ENCODE measurements at places on chromosomes 6 and 20.

GRCh38 chr6:20632696-20633095, 98.4 kb downstream of the CDKAL1 start:
- no peak for DNase-seq

- no peak for DNase-seq
These were observed 87.5 kb upstream of the NAA20 start for GRCh38 chr20:19929481-19930145.

DNA sequence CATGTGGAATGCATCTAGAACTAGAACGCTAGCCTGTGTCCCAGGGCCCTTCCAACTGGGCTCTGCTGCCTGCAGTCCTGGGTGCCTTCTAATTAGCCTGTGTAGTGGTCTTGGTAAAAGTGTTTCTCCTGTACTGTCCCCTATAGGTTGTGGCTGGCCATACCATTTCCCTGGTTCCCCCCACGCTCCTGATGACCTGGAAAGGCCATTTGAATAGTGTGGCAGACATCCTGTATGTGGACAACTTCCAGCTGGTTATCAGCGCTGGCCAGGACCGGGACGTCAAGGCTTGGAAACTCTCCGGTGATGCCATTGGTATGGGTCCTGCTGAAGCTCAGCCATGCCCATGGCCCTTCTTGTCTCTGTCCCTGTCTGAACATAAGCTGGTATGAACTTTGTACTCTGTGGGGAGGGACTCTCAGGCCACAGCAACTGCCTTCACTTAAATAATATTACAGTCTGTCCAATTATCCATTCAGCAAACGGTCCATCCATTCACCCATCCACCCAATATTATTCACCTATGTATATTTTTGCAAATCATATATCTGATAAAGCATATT, 60.7 kb downstream of the SUN5 start:
- DNase-seq: no peak

- DNase-seq: no peak
These were observed 32.4 kb downstream of the SLC9A8 start for GRCh38 chr20:49845060-49845459.

DNA sequence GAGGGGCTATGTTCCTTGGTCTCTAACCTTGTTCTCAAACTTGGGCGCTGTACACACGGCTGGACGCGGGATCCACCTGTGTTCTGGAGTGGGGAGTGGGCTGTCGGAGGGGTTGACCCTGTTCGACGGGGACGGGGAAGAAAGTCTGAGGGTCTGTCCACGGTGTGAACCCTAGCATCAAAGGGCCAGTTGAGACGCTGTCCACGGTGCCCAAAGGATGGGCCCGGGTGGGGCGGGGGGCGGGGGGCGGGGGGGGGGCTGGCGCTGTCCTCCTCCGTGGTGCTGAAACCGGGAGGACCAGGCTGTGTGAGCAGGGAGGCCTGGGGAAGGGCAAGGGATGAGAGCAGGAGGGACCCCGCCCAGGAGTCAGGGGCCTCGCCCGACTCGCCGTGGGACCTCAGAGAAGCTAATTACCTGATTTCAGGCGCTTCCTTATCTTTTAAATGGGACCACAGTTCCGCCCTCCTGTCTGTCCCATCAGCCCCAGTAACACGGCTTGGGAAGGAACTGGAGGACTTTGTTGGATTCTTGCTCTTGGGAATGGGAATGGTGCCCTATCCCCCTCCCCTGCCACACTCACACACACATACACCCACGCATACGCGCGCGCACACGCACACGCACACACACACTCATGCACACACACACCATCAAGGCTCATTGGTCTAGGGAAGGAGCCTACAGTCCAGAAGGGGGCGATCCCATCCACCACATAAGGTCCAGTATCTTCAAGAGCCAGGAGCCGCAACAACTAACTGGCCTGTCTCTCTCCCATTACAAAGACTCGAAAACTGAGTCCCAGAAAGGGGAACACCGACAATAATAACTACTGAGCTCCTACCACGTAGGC, 1.0 kb upstream of the VSTM2L start:
- DNase-seq: no peak

- DNase-seq: no peak
These were observed 516.2 kb downstream of the PKHD1 start for GRCh38 chr6:51571168-51571567.
